ENCODE measurements at places on chromosomes 6 and 20.

DNA sequence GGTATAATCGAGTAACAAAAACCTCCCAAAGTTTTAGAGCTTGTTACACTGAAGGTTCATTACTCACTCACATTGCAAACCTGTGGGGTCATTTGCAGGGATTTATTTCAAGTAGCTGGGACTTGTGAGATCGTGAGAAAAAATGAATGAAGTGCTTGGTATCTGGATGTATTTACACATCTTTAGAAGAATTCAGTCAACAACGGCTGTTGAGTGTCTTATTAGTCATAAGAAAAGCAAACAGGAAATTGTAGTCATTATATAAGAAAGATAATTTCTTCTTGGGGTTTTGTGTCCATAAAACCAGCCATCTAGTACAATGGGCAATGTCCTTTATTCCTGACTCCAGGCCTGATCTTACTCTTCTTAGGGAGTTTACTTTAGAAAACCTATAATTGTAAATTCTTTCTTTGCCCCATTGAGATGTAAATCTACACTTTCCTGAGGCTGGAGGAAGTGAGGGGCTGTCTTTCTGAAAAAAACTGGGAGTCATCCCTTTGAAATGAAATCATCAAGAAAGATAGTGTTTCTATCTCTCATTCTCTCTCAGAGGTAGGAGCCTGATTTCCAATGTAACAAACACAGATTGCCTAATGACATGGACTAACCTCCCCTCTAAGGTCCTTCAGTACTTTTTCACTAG, 202.5 kb upstream of the ASCC3 start:
- DNase-seq, result no peak

- DNase-seq, result no peak
Measured at GRCh38 chr6:126204598-126204997, 135.3 kb upstream of the CENPW start.

DNA sequence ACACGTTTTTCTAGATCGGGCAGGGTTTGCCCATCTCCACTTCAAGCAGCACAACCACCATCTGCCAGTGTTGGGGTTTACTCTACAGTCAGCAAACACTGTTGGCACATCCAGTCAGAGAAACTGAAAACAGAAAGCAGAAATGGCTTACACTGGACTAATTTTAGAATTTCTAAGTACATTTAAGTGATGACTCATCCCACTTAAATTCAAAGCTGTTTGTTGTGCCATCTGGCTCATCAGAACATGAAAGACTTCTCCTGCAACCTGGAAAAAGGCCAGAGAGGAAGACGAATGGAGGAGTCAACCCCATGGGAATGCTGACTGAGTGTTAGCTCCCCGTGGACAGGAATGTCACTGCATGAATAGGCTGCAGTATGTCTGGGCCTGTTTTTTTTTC, 21.8 kb downstream of the FAM209B start:
- no peak for DNase-seq

GRCh38 chr6:7579851-7580250, 10.1 kb upstream of the SNRNP48 start:
- DNase-seq, result no peak

DNA sequence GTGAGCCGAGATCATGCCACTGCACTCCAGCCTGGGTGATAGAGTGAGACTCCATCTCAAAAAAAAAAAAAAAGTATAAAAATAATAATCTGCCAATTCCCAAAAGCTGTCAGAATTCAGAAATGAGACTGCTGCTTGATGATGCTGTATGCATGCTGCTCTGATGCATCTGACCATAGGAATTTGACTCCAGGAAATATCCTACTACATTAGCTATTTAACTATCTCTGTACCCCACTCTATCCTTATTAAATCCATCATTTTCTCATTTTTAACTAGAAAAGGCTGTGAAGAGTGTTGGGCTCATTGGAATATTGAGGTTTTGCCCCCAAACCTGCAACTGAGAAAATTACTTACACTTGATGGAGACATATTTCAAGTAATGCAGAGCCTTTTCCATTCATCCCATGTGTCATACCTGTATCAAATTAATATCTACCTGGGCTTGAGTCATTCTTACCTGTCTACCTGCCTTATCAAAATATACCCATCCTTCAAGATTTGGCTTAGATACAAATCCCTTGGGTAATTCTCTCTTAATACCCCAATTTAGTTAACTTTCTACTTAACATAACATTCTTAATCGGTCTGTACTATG, 135.2 kb upstream of the PREP start:
- no peak for DNase-seq

GRCh38 chr6:140537211-140537610, 1162.8 kb upstream of the CITED2 start:
- DNase-seq, result no peak

GRCh38 chr6:121619013-121619412, 183.6 kb downstream of the GJA1 start:
- DNase-seq, result no peak

- DNase-seq, result no peak
Measured at GRCh38 chr6:17491416-17492142, 98.2 kb downstream of the CAP2 start.

DNA sequence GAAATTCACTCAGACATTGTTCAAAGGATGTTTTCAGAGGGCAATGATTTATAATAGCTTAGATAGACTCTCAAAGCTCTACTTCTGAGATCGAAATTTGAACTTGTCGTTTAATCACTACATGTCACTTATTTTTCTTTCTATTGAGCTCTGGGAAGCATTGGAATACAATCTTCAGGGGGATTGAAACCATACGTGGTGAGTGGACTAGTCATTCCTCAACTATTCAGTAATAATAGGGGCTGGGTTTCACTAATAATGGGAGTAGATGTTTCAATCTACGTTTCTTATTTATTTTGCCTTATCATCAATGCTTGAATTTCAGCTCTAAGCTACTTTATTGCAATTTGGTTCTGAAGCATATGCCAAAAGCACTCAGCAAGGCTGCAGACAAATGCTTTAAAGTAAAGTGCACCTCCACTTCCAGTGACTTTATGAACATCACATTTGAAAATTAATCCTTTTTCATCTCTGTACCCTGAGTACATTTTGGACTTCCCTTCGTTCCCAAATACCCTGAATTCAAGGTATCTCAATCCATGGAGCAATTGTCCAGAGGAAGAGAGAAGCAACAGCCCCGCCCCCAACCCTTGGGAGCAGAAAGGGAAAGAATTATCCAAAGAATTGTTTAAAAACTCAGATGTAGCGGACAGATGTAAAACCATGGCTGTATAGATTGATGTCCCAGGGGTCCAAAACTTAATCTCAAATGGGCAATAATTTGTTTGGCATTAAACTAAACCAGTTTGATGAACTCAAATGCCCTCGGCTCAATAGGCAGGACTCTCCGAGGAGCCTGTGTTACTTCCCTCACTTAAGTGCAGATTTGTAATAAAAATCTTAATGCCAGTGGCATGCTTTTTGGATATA, 68.1 kb downstream of the HFE start:
- DNase-seq, result no peak

DNA sequence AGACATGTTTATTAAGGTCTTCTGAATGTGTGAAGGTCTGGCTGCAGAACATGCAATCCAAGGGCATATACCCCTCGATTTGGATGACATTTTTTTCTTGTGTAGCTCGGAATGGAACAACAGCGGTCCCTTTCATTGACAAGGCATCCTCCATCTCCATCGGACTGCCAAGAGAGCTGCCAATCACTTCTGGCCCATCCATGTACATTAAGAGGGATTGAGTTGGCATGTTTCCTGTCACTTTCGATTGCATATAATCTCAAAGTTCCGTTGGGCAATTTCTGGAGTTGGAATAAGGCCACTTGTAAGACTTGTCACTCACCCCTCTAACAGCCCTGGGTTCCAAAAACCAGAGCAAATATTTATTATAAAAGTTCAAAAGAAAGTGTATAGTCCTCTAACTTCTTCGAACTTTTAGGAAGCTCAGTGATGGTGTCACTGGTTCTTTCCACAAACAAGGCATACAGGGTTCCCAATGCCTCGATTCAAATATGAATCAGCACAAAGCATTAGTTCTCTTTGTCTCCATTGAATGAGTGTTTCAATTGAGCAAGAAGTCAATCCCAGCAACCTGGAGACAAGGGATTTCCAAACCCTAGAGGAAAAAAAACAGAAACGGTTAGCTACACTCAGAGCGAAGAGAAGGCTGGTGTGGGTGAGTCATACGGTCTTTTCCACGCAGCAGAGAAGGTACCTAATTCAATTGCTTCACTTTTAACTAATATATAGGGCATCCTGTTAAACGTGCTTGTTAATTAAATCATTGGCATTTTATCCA, 10.9 kb downstream of the ZNF217 start:
- no peak for DNase-seq

- DNase-seq, result peak; percentile 41
Measured at GRCh38 chr6:89952686-89953085, 58.4 kb downstream of the GJA10 start.

GRCh38 chr20:33790566-33790965, 20.6 kb upstream of the CHMP4B start:
- no peak for DNase-seq

DNA sequence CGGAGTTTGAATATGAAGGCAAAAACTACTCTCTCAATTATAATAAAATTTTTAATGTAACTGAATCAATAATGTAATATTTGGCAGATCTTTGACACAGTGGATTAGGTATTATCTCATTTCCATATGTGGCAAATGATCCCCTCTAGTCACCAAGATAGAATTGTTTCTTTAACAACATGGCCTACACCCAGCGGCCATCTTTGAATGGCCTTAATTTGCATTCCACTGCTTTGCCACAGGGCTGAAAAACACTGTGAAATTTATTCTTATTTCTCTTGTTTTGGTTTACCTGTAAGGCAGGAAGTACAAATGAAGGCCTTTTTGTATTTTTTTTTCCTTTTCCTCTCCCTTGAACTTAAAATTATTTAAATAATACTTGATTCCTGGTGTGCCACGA, 162.6 kb upstream of the SCGN start:
- DNase-seq, result no peak

- no peak for DNase-seq
Measured at GRCh38 chr20:24663496-24663895, 194.1 kb downstream of the SYNDIG1 start.

DNA sequence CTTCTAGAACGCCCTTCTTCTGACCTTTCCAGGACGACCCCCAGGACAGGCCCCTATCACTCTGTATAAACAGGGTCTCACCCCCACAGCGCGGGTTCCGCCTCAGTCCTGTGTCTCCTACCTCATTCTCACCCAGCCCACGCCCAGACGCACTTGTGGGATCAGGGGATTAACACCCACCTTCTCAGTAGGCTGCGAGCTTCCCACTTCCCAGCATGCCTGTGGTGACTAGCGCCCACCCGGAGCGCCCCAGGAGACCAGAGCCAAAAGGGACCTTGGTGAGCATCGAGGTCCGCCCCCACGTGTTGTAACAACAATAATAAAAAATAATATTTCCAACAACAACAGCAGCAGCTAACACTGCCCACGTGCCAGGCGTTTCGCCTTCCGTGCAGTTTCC, 40.9 kb upstream of the NOL4L start:
- no peak for DNase-seq

- no peak for DNase-seq
Measured at GRCh38 chr6:31952140-31952805, 6.4 kb downstream of the CFB start.

GRCh38 chr6:117168296-117169063, 96.9 kb upstream of the VGLL2 start:
- no peak for DNase-seq

DNA sequence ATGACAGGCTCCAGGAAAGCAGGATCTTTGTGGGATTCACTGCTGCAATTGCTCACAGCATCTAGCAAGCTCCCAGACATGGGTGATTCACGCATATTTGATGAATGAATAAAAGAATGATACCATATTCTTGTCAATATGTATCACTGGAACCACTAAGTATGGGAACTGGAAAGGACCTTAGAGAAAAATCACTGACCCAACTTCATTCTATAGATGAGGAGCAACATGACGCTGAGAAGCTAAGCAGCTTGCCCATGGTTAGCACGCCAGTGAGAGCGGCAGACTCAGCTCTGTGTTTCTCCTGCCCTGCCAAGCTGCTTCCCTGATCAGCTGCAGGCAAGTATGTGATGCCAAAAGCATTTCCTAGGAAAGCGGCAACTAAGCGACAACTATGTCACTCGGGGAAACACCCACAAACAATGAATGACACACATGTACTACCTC, 66.8 kb downstream of the PPP1R3G start:
- no peak for DNase-seq

GRCh38 chr20:9838035-9838377, 870 bp downstream of the PAK5 start:
- no peak for DNase-seq

DNA sequence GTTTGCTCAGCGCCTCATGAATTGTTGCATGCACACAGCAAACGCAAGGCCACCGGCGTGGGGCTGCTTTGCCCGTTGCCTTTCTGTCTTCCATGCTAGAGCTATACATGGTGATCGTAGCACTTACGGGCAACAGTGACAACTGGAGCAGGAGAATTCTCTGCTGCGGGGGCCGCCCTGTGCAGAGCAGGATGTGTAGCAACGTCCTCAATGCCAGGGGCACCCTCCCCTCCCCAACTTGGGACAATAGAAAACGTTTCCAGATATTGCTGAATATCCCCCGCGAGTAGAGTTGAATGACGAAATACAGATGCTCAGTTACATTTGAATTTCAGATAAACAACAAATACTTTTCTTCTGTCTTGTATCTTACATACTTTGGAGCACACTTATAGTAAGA, 198.7 kb downstream of the TFAP2C start:
- no peak for DNase-seq

DNA sequence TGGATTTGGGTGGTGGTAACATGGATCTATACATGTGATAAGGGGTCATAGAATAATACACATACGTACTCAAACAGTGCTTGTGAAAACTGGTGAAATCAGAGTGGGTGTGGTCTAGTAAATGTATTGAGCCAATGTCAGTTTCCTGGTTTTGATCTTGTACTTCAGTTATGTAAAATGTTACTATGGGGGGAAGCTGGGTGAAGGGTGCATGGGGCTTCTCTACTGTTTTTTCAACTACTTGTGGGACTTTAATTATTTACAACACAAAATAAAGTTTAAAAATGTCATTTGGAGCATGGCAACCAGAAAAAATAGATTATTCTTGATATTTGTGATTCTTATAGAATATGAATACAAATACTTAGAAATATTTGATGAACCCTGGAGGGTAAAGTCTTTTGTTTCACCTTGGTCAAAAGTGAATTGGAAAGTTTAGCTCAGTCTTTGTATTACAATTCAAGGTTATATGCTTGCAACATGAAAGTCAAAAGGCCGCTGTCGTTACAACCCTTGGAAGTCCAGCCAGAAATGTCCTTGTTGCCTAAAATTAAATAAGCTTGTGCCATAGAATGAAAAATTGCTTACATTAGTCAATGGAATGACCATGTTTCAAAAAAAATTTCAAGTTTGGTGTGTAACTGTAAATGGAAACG, 74.1 kb downstream of the TXNDC5 start:
- DNase-seq, result no peak
